Left lobe of liver (tissue), 2 donors: ENCODE measurements at places on chromosomes 12 and 14. TPM values are rescaled to one million over a fixed set of nuclear protein-coding genes. Genes with fewer than 3 reads are reported as not detected.

GRCh38 chr12:109346920-109347319 is 780 bp upstream of the MYO1H start:
- DNase-seq: no peak

MFAP5 gene
- total RNA-seq: not detected

- DNase-seq: no peak
Observed at GRCh38 chr14:52202151-52202550, 65.3 kb upstream of the PTGDR start.

GRCh38 chr14:99896361-99896760 is 103.1 kb downstream of the EML1 start:
- no peak for DNase-seq

DNA sequence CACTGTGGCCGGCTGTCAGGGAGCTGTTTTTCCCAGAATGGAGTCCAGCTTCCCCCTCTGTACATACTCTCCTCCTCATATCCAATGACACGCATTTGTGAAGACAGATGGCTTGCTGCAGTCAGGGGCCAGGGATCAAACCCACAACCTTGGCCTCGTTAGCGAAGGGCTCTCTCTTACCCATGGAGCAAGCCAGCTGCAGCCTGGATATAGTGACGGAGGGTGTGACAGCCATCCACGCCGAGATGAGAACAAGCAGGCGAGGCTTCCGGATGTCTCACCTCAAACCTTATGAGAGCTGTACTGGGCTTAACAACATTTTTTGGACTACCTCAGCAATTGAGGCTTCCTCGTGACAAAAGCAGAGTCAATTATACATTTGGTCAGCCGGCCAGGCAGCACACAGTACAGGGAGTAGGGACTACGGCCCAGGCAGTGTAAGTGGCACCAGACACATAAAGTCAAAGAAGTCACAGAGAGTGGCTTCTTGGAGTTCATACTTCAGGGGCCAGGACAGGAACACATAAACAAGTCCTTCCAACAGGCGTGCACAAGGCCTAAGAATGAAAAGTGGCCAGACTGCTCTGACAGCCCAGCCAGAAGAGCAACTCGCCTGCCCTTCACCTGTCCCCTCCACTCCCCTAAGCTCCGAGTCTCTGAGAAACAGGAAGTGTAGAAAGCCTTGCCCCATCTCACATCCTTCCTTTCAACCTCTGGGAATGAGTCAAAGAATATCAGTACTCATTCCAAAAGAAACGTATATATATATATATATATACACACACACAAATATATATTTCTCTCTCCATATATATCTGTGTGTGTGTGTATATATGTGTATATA is 115.1 kb downstream of the TTC7B start:
- DNase-seq: no peak

DNA sequence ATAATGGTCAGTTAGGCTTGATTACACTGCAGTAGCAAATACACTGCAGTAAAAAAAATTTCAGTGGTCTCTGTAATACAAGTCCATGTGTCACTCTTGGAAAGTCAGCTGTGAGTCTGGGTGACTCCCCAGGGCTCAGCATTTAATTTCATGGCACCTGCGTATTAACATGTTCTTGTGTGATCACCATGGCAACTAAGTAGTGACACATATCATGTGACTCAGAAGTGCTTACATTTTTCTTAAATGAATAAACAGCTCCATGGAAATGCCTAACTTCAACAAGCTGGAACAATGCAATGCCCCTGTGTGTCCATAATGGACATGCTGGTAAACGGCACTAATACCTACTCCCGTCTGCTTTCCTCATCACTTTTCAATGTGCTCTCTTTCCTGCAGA is 88.5 kb upstream of the ANO4 start:
- DNase-seq: no peak

GRCh38 chr12:97524812-97525211 is 62.2 kb downstream of the RMST start:
- DNase-seq: no peak

DHRS2 gene
- 6.2 TPM for total RNA-seq

GRCh38 chr12:68203460-68203875 is 22.1 kb downstream of the IL26 start:
- DNase-seq: no peak

- DNase-seq: no peak
Observed at GRCh38 chr14:103854822-103855733, 7.7 kb upstream of the PPP1R13B start.

C3AR1 gene
- 2.3 TPM for total RNA-seq

PTPRQ gene
- 0.30 TPM for total RNA-seq
